ENCODE measurements at places on chromosomes 2 and 18. TPM values are rescaled to one million over a fixed set of nuclear protein-coding genes. Genes with fewer than 3 reads are reported as not detected.

GPAT2 gene
- total RNA-seq, result 5.6 TPM

DNA sequence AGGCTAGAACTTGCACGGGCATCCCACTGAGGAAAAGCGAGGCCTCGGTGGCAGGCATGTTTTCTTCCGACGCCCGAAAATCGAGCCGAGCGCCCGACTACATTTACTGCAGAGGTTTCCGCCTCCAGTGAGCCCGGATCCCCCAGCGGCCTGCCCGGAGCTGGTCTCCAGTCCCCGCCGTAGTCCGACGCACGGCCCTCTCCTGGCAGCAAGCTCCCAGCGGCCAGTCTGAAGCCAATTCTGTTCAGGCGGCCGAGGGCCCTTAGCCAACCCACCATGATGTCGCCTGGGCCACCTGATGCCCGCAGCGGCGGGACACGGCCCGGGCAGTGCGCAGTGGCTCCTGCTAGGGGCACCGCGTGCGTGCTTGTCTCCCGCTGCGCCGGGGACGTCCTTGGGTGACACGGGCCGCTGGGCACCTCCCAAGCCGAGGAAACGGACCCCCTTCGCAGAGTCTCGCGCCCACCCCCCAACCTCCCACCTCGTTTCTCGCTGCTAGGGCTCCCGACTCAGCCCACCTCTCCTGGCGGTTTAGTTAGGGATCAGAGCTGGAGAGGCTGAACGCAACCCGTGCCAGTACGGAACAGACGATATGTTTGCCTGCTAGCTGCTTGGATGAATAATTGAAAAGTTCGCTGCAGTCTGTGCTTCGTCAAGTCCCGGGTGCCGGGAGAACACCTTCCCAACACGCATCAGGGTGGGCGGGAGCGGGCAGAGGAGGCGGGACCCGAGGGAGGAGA lies 5.3 kb downstream of the ONECUT2 start:
- DNase-seq, result no peak

- no peak for DNase-seq
Observed at GRCh38 chr2:143730953-143731260, 601.7 kb downstream of the ARHGAP15 start.

DNA sequence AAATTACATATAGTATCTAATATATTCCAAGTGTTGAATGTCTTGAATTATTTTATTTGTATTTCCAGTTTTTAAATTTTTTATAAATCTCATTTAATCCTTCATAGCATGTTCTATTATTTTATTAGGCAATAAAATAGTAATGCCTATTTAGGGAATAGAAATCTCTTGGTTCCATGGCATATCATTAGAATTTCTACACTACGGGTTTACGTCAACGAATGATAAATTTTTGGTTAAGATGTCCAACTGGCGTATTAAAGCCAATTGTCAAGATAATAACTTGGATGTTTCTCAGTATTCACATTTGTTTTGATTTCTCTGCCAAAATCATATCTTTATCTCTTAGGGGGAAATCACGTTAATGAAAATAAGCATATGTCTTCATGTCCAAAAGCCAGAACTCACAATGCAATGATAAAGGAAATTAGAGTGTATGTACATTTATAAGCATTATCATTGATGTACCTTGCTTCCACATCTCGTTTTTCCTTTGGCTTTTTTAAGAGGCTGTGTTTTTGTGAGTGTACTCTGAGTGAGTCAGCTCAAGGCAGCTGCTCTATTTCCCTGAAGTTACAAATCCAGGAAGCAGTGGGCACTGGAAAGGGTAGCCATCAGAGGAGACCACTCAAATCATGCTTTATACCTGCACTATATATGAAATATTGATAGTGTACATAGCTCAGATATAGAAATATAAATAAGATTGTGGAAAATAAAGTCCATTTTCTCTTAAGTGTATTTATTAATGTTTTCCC lies 115.8 kb upstream of the PDE1A start:
- peak; percentile 33 for DNase-seq

HOXD10 gene
- 7.8 TPM for total RNA-seq

LONRF2 gene
- not detected for total RNA-seq

GRCh38 chr2:112751451-112752197 lies 12.8 kb downstream of the CKAP2L start:
- no peak for DNase-seq

Measured in dermis microvascular lymphatic vessel endothelial cell (primary cell).